ENCODE measurements at places on chromosomes 16 and 17.

DNA sequence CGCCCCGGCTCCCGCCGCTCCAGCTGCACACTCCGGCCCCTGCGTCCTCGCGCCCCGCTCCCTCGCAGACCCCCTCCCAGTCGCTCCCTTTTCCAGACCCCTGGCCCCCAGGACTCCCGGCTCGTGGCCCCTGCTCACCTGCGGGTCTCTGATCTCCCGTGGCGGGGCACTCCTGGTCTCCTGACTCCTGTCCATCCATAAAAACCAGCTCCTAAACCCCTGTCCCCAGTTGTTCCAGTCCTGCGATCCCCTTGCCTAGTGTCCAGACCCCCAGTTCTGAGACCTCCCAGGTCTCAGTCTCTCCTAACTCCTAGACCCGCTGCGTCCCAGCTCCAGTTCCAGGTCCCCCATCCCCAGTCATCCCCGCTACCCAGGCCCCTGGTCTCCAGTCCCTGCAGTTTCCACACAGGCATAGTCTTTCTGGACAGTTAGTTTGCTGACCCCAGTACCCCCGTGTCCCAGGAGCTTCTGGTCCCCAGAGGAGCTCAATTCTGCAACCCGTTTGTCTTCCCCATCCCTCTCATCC lies 379 bp downstream of the SNX29 start:
- peak overlapping the region; percentile 74 for H3K27ac ChIP-seq
- H3K4me3 ChIP-seq: peak overlapping the region; percentile 100
- no peaks in the 10 kb centered on the region for H3K36me3 ChIP-seq
- H3K4me1 ChIP-seq: peaks cover 5% of the 10 kb centered on the region
- no peaks in the 10 kb centered on the region for H3K27me3 ChIP-seq

GRCh38 chr17:73957564-73957963 lies 245.9 kb upstream of the RPL38 start:
- no peaks in the 10 kb centered on the region for H3K4me1 ChIP-seq
- H3K27ac ChIP-seq: no peak overlapping the region
- DNase-seq: no peak
- H3K27me3 ChIP-seq: no peaks in the 10 kb centered on the region
- H3K4me3 ChIP-seq: no peak overlapping the region

DNA sequence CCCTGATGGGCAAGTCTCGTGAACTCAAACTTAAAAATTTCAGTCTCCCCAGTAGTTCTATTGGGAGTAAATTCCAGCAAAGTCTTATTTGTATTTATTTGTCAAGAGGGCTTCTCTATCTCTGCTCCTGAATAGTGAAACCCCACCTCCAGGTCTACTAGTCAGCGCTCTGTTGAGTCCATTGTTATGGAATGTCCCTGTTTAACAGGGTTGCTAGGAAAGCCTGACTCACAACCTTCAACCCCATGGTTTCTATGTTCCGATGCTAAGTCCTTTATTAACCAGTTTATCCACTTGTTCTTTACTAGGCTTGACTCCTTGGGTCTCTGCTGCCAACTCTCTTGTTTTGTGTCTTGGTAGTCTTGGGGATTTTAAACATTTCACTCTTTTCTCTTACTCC lies 250.7 kb upstream of the MYOCD start:
- no peaks in the 10 kb centered on the region for H3K36me3 ChIP-seq
- no peaks in the 10 kb centered on the region for H3K4me1 ChIP-seq
- DNase-seq: no peak

DNA sequence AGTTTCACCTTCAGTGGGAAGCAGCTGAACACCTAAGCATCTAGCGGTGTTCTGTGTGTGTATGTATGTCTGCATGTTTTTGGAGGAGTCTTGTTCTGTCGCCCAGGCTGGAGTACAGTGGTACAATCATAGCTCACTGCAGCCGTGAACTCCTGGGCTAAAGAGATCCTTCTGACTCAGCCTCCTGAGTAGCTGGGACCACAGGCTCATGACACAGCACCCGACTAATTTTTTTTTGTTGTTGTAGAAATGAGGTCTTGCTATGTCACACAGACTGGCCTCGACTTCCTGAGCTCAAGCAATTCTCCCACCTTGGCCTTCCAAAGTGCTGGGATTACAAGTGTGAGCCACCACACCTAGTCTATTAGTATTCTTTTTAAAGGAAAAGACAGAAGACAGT lies 30.2 kb upstream of the FAAP100 start:
- no peaks in the 10 kb centered on the region for H3K27me3 ChIP-seq
- peaks cover 24% of the 10 kb centered on the region for H3K36me3 ChIP-seq
- no peak for DNase-seq
- no peaks in the 10 kb centered on the region for H3K4me1 ChIP-seq

GRCh38 chr16:71373073-71373472 lies 14.6 kb downstream of the CALB2 start:
- no peaks in the 10 kb centered on the region for H3K27me3 ChIP-seq
- no peak overlapping the region for H3K4me3 ChIP-seq
- H3K27ac ChIP-seq: no peak overlapping the region
- no peaks in the 10 kb centered on the region for H3K4me1 ChIP-seq

DNA sequence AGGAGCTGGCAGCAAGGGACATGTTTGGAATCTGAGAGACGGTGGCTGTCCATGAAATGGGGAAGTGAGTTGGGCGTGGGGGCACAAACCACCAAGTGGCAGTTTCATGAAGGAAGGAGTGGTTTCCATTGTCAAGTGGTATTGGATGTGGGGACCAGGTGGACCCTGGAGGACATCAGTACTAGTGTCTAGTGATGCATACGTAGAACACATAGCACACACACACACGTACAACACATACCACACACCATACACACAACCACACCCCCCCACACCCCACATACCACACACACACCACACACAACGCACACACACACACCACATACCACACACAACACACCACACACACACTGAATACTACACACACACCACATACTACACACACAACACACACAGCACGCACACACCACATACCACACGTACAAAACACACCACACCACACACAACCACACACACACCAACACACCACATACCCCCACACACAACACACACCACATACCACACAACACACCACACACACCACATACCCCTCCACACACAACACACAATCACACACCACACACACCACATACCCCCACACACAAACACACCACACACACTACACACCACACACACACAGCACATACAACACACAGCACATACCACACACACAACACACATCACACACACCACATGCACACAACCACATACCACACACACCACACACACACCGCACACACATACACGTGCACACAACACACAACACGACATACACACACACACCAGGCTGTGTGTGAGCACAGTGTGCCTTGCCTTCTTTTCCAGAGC lies 41.1 kb upstream of the GSE1 start:
- H3K36me3 ChIP-seq: peaks cover 4% of the 10 kb centered on the region
- DNase-seq: no peak
- H3K4me3 ChIP-seq: no peak overlapping the region
- H3K27ac ChIP-seq: peak overlapping the region; percentile 66
- peaks cover 82% of the 10 kb centered on the region for H3K4me1 ChIP-seq
- no peaks in the 10 kb centered on the region for H3K27me3 ChIP-seq

- H3K4me1 ChIP-seq: peaks cover 5% of the 10 kb centered on the region
- H3K36me3 ChIP-seq: no peaks in the 10 kb centered on the region
- no peak for DNase-seq
- H3K27ac ChIP-seq: no peak overlapping the region
- H3K27me3 ChIP-seq: no peaks in the 10 kb centered on the region
Observed at GRCh38 chr17:32894245-32894644, 17.3 kb upstream of the MYO1D start.

DNA sequence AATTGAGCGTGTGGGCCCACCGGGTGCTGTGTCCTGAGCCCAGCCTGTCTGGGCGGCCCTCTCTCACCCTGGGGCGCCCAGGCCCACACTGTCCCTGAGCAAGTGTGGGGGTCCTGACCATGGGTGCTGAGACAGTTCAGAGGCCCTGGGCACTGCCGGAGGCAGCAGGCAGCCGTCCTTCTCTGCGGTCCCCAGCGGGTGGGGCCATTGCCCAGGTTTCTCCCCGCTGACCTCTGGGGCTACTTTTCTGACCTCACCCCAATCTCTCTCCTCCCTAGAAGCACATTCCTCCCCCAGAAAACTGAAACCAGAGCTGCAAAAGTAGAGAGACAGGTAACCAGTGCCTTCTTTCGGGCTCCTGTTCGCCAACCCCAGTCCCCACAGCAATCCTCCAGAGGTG lies 36.0 kb upstream of the PVALEF start:
- no peak overlapping the region for H3K27ac ChIP-seq
- H3K4me3 ChIP-seq: no peak overlapping the region
- H3K4me1 ChIP-seq: peaks cover 6% of the 10 kb centered on the region
- DNase-seq: no peak
- no peaks in the 10 kb centered on the region for H3K36me3 ChIP-seq

DNA sequence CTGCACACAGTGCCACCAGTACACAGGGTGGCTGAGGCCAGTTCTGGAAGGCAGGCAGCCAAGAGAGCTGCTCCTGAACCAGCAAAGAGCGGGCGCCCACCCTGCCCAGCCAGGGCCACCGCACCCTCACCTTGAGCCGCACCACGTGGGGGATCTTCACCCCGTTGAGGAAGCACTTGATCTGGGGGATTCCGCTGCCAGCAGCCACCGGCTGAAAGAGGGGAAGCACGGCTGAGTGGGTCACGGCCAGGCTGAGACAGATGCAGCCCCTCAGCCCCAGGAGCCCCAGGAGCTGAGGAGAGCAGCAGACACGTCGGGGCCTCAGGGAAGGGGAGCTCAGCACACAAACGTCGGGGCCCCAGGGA lies 14.6 kb upstream of the CCDC154 start:
- DNase-seq: no peak
- H3K27me3 ChIP-seq: no peaks in the 10 kb centered on the region
- H3K4me1 ChIP-seq: no peaks in the 10 kb centered on the region
- H3K36me3 ChIP-seq: peaks cover 7% of the 10 kb centered on the region
- no peak overlapping the region for H3K4me3 ChIP-seq
- no peak overlapping the region for H3K27ac ChIP-seq

DNA sequence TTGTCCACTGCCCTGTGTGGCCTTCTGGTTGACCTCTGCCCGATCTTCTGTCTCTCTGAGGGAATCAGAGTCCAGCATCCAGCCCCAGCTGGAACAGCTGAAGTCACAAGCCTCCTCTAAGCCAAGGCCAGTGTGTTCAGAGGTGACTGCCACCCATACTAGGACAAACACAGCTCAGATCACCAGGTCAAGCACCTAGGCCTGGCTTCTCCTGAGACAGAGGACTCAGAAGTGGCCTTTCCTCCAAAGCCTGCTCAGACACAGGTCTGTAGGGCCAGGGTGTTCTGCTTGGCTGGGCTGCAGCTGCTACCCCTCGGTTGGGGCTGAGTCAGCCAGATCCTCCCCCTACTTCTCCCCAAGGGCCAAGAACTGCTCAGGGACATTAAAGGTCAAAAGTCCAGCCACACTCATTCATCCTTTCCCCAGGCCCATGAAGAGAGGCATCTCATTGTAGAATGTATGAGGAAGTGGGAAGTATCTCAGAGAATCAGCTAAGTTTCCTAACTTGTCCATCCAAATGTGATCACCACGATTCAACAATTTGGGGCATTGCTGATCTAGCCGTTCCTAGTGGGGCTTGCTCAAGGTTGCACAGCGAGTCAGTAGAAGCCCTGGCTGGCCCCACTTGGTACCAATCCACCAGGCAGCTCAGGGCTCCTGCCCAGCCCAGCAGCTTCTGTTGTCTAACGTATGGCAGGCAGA lies 7.6 kb downstream of the SLC46A1 start:
- no peak overlapping the region for H3K27ac ChIP-seq
- H3K4me3 ChIP-seq: no peak overlapping the region
- H3K36me3 ChIP-seq: peaks cover 27% of the 10 kb centered on the region
- no peaks in the 10 kb centered on the region for H3K27me3 ChIP-seq
- no peaks in the 10 kb centered on the region for H3K4me1 ChIP-seq
- DNase-seq: no peak

- H3K4me3 ChIP-seq: peak overlapping the region; percentile 68
- DNase-seq: peak; percentile 32
- H3K27ac ChIP-seq: peak overlapping the region; percentile 90
- H3K4me1 ChIP-seq: no peaks in the 10 kb centered on the region
- no peaks in the 10 kb centered on the region for H3K27me3 ChIP-seq
Observed at GRCh38 chr17:82458885-82459424, 414 bp downstream of the NARF start.

GRCh38 chr16:50879873-50880695 lies 138.2 kb downstream of the CYLD start:
- H3K27me3 ChIP-seq: no peaks in the 10 kb centered on the region
- H3K27ac ChIP-seq: no peak overlapping the region
- no peaks in the 10 kb centered on the region for H3K36me3 ChIP-seq
- no peak overlapping the region for H3K4me3 ChIP-seq
- no peak for DNase-seq

DNA sequence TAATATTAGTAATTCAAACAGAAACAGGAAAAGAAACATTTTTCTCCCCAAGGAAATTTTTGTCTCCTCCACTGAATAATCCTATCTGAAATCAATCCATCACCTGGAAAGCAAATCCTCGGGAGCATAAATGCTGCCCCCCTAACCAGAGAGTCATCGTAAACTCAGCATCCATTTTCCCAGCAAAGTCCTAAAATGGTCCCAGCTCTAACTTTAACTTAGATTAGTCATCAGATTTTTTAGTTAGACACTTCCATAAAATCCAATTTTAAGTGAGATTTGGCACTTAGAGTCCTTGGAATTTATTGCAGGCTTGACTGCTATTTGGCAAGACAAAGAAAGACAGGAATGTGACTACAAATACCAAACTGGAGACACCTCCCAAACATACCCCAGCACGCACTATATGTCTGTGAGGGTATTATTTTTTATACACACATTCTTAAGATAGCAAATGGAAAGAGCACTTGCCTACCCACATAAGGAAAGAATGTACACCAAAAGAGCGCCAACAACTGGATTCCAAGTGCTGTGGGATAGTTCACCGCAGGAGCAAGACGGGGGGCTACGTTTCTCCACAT lies 15.4 kb downstream of the SCO1 start:
- no peaks in the 10 kb centered on the region for H3K27me3 ChIP-seq
- H3K4me1 ChIP-seq: no peaks in the 10 kb centered on the region
- H3K4me3 ChIP-seq: no peak overlapping the region
- DNase-seq: peak; percentile 5

DNA sequence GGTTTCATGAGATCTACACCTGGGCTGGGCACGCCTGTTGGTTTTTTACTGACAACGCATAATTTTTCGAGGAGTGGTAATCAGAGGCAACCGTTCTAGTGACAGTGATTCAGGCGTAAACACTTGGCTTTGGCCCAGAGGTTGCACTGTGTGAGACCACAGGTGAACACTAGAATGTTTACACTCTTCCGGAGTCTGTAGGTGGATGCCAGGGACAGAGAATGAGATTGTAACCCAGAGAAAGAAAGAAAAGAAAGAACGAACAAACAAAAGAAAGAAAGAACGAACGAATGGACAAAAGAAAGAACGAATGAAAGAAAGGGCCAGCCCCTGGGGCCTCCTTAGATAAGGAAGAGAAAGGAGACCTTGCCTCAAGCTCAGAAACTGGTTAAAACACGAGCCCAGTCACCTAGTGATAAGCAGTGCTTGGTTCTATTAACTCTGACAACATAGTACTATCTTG lies 113.2 kb downstream of the PRKCB start:
- H3K4me1 ChIP-seq: peaks cover 4% of the 10 kb centered on the region
- no peaks in the 10 kb centered on the region for H3K27me3 ChIP-seq
- DNase-seq: no peak
- H3K4me3 ChIP-seq: no peak overlapping the region
- H3K36me3 ChIP-seq: no peaks in the 10 kb centered on the region
